ENCODE measurements at places on chromosomes 12 and 14.

- no peak for DNase-seq
Measured at GRCh38 chr12:6766651-6767349, 637 bp downstream of the PTMS start.

GRCh38 chr14:59374048-59374447 is 91.1 kb downstream of the GPR135 start:
- DNase-seq = no peak

- DNase-seq = no peak
Measured at GRCh38 chr14:60212503-60213371, 36.3 kb upstream of the PPM1A start.

GRCh38 chr14:67820428-67820971 is 921 bp downstream of the RAD51B start:
- no peak for DNase-seq

DNA sequence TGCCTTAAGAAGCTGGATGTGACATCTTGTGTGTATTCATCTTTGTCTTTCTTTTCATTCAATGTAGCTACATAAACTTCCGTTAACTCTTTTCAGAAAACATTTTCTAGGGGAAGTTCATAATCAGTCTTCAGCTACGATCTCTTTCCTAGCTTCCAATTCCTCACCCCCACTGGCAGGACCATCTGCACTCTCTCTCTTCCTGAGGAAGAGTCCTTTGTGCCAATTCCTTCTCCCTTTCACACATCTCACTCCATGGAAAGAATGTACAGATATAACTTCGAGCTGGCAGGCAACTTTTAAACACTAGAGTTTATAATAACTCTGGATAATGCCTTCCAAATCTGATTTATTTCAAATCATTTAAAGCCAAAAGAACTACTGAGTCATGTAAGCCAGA is 495.7 kb downstream of the GALC start:
- DNase-seq = no peak

DNA sequence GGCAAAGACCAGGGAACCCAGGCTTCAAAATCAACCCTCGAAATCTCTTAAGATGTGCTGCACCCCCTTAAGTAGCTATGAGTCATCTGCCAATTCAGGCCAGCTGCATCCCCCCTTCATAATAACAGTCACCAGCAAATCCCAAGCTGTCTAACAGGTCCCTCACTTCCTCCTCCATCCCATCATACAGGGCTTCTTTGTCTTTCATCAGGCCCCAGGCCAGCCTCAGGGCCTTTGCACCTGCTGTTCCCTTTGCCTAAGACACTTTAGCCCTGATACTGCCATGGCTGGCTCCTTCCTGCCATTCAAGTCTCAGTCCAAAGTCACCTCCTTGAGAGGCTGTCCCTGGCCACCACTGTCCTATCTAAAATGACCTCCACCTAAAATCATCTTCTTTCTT is 4.0 kb downstream of the RASAL1 start:
- no peak for DNase-seq

Measured in stimulated activated CD8-positive, alpha-beta memory T cell treated with anti-CD3 and anti-CD28 coated beads, Interleukin-15, amount 100 ng/mL, for 48 hours (primary cell).